Hepatic stellate cell (primary cell): ENCODE measurements at places on chromosomes 13 and 19.

GRCh38 chr19:40804783-40805242, 5.8 kb downstream of the EGLN2 start:
- no peak for DNase-seq

DNA sequence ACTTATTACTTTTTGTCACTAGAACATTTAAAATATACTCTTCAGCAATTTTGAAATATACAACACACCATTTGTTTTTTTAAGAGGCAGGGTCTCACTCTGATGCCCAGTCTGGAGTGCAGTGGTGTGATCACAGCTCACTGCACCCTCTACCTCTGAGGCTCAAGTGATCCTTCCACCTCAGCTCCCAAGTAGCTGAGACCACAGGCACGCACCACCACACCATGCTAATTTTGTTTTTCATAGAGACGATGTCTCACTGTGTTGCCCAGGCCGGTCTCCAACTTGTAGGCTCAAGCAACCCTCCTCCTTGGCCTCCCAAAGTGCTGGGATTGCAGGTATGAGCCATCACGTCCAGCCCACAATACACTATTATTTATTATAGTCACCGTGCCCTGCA, 2.6 kb downstream of the IGFL2 start:
- DNase-seq, result no peak

- no peak for DNase-seq
Observed at GRCh38 chr19:1290196-1290702, 4.6 kb downstream of the EFNA2 start.

DNA sequence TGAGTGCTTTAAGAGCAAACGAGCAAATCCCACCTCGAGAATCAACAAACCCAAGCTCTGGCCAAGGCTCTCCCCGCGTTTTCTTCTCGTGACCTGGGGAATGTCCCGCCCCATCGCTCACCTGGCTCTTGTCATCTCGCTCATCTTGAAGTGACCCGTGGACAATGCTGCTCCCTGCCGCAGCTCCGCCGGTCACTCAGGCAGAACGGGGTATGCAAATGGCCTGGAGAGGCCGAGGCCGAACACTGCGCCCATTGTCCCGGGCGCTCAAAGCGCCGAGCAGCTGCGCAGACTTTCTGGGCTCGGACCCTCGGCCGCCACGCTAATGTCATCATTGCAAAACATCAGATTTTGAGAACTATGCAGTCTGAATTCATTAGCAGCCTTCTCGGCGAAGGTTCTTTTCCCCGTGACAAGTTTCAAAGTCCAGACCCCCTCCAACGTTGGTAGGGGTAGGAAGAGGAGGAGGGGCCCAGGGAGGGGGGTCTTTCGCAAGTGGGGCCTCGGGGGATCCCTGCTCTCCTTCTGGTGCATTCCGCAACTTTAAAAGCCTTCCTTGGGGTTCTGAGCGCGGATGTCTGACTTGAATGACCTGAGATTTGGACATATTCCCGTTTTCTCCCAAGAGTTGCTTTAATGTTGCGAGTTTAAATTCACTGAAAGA, 39.7 kb downstream of the SOX1 start:
- no peak for DNase-seq

GRCh38 chr13:29886446-29886845, 36.0 kb upstream of the UBL3 start:
- DNase-seq, result no peak

- DNase-seq, result no peak
Observed at GRCh38 chr19:33699754-33700407, 78.1 kb downstream of the CHST8 start.

DNA sequence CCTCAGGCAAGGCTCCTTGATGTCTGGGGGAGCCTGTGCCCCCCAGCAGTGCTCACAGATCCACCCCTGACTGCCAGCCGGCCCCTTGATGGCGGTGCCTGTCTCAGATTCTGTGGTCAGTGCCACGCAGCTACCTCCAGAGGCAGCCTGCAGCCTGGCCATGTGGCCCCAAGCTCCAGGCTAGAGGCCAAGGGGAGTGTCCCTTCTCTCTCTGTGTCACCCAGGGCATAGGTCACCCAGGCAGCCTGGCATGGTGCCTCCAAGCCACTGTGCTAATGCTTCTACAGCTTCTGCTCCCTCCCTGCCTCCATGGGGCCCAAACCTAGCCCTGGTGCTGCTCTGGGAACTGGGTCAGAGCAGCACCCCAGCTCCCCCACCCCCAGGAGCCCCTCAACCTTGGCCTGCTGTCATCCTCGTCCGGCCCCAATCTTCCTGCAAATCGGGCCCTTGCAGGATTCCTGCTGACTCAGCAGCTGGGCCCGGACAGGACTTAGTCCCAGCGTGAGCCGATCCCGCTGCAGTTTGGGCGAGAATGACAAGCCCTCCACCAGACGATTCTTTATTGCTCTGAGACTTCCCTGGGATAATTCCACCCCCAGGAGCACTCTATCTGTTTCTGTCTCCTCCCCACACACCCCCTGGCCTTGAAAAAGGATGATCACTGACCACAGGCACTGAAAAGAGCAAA, 2.8 kb upstream of the ARL11 start:
- no peak for DNase-seq

GRCh38 chr19:9868983-9869617, 34.0 kb downstream of the PIN1 start:
- DNase-seq, result no peak

- no peak for DNase-seq
Observed at GRCh38 chr19:52584736-52585440, 14.8 kb downstream of the ZNF701 start.

DNA sequence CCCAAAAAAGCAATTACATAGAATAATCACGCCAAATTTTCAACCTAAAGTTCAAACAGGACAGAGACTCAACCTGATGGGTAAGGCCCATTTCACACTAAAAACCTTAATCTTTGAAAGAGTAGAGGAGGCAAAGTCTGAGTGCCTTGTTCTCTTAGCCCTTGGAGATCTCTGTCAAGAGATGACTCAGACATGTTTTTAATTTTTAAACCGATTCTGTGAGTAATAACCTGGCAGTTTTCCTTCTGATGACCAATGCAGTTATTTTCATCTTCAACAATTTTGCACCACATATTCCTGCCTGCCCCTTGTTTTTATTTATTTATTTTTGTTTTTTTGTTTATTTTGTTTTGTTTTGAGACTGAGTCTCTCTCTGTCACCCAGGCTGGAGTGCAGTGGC, 11.5 kb upstream of the TNFSF9 start:
- peak; percentile 74 for DNase-seq
